ELF-1 (cell line): ENCODE measurements at places on chromosomes 3 and 15.

GRCh38 chr3:140943781-140944552, 2.3 kb downstream of the SLC25A36 start:
- no peak for DNase-seq

GRCh38 chr3:188153437-188154013, 432 bp upstream of the LPP start:
- DNase-seq = peak; percentile 91

- no peak for DNase-seq
Measured at GRCh38 chr3:25381083-25381482, 47.0 kb upstream of the RARB start.

DNA sequence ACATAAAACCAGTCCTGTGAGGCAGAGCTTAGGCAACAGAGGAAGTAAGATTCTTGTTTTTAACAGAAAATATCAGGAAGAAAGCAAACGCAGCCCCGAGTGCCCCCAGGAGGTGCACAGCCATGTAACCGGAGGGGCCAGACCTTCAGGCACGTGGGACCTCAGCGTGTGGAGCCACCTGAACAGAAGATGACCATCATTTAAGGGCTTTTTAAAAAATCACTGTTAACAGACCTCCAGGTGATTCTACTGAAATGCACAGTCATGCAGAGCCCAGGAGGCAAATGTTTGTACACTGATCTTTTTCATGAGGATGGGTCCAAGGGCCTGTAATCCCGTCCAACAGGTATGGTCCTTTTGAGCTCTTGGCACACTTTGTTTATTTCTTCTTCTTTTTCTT, 38.8 kb downstream of the SPG21 start:
- DNase-seq = no peak

GRCh38 chr3:148735597-148735996, 37.9 kb downstream of the AGTR1 start:
- DNase-seq = no peak

DNA sequence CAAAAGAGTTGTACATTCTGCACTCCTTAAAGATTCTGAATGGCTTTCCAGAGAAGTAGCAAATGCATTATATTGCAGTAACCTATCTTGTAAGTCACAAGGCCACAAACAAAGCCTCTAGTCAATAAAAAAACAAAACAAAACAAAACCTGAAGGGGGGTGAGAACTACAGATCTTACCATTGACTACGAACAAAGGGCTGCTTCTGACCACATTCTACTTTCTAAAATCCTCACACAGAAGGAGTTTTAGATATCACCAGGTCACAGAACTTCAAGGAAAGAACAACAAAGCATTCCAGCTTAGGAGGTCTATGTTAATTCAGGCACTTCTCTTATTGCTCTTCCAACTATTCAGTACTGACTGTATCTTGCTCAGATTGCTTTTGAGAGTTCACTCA, 343.0 kb downstream of the ZBTB20 start:
- peak; percentile 1 for DNase-seq

- DNase-seq = no peak
Measured at GRCh38 chr3:60076331-60076730, 1026.5 kb upstream of the CFAP20DC start.

GRCh38 chr15:63372018-63372705, 9.5 kb downstream of the CA12 start:
- DNase-seq = no peak

GRCh38 chr15:28086175-28086703, 12.9 kb downstream of the OCA2 start:
- DNase-seq = peak; percentile 68

DNA sequence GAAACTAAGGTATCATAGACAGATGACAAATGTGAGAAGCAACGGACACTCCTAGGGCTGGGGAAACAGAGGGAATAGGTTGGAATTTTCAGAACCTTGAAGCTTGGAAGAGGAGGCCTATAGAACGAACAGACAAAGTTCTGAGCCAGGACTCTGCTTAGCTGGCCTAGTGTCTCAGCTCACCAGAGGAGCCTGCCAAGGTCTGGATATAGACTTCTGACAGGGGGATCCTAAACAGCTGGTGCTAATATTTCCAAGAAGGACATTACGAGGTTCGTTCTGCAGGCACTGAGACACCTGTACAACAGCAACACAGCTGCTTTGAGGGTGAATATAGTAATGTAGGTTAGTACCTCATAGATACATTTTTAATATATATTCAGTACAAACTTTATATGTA, 266.3 kb downstream of the CHL1 start:
- no peak for DNase-seq

GRCh38 chr3:186669378-186670084, 3.7 kb downstream of the HRG start:
- no peak for DNase-seq

DNA sequence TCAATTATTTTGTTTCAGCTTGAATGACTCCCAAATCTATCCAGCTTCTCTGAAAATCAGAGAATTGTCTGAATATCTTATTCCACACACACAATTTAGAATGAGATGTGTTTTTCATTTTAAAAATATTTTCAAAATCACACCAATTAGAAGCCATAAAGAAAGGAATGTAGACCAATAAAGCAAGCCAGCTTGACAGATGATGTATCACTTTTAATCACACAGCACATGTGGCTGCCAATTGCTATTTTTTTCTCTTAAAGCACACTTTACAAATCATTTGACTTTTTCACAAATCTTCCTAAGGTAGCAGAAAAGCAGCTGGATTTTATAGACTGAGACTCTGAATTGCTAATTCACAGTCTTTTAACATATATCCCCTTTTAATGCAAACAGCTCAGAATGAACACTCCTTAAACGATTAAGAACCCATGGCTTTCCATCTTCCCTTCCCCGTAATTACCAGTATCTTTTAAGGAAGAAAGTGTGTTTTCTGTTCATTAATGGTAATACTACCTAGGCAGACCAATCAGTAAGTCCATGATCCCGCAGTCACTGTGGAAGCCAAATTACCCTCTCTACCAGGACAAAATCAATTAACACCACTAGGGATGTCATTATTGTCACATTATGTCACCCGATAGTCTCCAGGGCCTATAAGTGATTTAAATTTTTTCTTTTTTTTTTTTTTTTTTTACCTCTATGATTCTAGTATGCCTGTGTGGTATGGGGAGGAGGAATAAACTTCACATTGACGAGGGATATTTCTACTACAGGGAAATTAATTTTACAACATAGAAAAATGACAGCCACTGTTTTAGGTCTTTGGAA, 250.0 kb upstream of the VEPH1 start:
- DNase-seq = no peak

DNA sequence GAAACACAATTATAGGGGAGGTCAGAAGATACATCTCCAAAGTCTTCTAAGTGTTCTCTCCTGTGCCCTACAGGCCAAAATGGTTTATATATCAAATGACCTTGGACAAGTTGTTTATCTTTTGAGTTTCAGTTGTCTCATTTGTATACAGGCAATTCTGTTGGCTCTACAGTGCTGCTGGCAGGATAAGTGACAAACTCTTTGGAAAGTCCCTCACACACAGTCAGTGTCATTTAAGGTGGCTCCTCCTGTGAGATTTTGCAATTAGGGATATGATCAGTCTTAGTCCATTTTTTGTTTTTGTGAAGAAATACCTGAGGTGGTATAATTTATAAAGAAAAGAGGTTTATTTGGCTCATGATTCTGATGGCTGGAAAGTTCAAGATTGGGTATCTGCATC, 1035.8 kb upstream of the CFAP20DC start:
- DNase-seq = no peak

DNA sequence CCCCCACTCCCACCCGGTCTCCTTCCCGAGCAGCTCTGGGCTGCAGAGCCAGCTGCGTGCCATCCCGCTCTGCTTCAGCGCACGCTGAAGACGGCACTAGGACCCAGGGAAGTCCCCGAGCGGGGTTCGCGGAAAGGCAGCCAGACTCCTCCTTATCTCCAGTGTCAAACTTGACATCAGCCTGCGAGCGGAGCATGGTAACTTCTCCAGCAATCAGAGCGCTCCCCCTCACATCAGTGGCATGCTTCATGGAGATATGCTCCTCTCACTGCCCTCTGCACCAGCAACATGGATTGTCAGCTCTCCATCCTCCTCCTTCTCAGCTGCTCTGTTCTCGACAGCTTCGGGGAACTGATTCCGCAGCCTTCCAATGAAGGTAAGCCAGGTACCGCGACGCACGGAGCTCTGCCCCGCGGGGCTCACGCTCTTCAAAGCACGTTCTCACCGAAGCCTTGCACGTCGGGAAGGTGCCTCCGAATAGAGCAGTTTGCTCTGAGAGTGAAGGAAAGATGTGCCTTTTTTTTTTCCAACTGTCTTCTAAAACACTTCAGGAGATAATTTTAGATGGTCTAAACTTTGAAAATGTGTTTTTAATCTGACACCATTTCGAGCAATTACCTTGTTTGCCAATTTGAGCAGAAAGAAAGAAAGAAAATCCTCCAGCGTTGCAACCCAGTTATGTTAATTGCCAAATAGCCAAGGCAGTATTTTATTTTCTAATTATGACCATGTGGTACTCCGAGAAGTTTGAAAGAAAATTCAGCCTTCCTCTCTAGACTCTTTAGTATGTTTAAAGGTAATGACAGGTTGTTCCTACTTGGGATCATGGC, at the start of gene EPHA3:
Gene EPHA3 (plus strand): TSS at position 161 of the 830 bp plus-strand sequence. CDS start 128 bp downstream, at position 289.
- DNase-seq = peak; percentile 81

DNA sequence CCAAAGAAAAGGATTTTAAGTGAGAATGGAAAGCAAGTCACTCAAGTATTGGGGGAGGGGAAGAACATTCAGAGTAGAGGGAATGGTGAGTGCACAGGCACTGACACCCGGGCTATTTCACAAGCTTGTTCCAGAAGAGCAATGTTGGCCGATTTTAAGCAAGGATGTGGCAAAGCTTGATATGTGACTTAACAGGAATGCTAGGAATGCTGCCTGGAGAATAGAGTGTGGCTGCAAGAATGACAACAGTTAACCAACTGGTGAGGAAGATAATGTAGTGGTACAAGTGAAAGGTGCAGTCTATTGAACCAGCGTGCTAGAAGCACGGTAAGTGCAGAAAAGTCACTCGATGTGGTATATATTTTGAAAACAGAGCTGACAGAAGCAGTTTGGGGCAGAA, 6.2 kb upstream of the CCDC80 start:
- peak; percentile 83 for DNase-seq
